NCI-H460 (cell line): ENCODE measurements at places on chromosomes 6 and 20. TPM values are rescaled to one million over a fixed set of nuclear protein-coding genes. Genes with fewer than 3 reads are reported as not detected.
A peak's percentile ranks its signal among the peaks of the same experiment; 100 is the strongest.

DNA sequence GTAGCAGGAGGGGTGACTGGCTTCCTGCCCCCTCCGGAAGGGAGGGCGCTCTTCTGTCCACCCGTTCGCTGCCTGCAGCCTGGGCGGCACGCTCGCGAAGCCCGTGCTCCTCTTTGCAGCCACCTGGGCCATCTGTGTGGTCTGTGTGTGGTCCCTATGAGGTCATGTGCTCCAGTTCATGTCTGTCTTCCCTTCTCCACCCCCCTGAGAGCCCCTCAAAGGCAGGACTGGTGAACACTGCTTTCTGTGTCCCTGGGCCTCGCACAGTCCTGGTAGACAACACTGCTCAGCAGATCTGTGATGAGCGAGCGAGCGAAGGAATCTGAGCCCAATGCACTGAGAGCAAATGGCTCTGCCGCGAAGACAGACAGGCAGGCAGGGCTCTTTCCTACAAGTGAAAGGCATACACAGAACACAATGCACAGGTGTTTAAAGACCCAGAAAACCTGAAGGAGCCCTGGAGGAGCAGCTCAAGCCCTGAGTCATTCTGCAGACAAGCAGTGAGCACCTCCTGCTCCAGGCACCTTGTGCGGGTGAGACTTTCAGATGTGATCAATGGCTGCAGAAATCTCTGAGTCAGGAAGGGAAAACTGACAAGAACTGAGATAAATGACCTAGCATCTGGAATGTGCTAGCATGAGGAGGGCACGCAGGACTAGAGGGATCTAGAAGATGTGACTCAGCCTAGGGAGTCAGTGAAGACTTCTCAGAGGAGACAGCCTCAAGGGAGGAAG, 27.1 kb downstream of the PPP1R3G start:
- DNase-seq, result no peak

GRCh38 chr6:139943391-139943790, 568.9 kb upstream of the CITED2 start:
- DNase-seq, result peak; percentile 24

DNA sequence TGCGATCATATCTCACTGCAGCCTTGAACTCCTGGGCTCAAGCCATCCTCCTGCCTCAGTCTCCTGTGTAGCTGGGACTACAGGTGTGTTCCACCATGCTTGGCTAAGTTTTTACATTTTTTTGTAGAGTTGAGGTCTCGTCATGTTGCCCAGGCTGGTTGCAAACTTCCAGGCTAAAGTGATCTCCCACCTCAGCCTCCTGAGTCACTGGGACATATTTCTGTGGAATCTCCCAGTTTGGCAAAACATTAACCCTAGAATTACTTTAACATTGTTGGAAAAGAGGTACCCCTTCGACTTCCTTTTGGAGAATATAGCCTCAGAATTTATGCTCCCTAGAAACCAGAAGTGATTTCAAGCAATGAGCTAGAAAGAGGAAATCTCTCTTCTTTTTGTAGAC, 57.2 kb downstream of the SHLD1 start:
- no peak for DNase-seq

- DNase-seq, result no peak
These were observed 186.8 kb downstream of the PRL start for GRCh38 chr6:22110061-22110460.

DNA sequence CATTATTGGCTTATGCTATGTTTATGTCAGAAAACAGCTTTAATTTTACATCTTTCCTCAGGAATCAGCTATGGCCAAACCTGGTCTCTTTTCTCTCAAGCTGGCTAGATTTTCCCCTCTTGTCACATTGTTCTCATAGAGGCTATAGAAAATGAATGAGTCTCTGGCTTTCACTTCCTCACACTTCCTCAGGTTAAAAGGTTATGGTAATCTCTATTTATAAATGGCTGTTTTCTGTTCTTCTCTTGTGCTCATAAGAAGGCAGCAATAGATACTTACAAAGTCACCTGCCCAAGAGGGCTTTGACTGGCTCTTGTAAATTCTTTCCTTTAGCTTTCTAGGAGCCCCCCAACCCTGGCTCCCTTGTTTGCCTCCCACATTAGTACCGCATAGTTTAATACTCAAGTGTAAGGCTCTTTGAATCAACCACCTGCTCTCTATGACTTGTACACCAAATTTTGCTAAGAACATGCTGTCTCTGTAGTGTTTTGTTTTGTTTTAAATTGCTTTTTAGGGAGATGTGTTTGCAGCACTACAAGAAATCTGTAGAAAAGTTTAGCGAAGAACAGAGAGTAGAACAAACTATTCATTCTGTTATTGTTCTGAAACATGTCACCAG, 897.4 kb upstream of the CITED2 start:
- no peak for DNase-seq

GRCh38 chr6:304833-305370, 12.6 kb downstream of the DUSP22 start:
- no peak for DNase-seq

DNA sequence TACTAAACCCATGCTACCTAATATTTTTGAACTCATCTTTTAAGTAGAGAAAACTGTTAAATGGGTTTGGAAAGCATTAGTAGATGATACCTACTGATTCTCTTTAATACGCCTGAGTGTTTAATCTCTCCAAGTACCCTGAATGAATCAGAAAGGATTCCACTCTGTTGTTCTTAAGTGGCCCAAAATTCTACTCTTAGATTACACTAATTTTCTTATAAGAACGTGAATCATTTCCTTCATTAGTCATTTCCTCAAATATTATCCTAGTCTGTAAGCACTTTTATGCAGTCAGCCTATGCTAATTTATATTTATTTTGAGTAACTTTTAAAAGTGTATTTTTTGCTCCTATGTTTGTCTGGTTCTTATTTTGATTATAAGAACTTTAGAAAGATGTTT, 380.0 kb downstream of the BTBD9 start:
- no peak for DNase-seq

- DNase-seq, result no peak
These were observed 209.8 kb downstream of the BMP7 start for GRCh38 chr20:57056651-57057050.

DNA sequence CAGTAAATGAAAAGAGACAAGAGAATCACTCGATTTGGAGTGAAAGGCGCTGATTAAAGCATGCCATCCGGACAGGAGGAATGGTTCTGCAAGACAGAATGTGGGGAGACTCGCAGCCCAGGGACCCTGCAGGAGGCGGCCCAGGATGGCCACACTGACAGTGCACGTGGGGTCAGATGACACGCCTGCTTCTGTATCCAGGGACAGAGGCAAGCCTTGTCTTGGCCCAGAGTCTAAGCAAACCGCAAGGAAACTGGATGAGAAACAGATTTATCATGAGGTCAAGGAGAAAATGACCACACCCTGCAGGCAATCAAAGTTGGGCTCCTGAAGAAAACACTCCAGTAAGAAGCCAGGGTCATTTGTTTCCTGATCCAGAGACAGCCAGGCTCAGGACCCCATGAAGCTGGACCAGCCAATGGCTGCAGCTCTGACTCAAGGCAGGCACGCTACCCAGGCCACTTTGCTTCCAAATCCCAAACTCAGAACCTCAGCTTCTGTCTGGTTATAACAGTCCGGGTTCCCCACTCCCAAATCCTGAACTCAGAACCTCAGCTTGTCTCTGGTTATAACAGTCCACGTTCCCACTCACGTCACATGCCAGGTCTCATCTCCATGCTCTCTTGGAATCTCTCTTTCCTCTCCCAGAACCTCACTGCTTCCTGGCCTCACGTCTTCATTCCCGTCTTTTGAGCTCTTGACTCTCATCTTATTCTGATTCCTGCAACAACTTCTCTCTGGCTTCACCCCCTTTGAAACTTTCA, 144.9 kb upstream of the THBS2 start:
- no peak for DNase-seq

DNA sequence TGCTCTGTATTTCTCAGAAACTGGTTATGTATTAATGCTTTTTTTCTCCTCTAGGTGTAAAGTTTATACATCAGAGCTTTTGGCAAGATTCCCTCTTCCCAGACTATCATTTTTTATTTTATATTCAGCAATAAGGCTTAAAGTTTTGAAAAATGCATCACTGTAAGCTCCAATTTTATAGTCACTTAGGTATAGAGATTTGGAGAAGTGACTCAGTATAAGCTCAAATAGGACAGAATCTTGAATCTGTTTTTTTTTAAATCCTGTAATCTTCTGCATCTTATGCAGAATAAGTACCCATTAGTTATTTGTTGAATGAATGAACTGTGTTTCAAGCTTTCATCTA, 1.0 kb downstream of the NCOA7 start:
- DNase-seq, result no peak

DNA sequence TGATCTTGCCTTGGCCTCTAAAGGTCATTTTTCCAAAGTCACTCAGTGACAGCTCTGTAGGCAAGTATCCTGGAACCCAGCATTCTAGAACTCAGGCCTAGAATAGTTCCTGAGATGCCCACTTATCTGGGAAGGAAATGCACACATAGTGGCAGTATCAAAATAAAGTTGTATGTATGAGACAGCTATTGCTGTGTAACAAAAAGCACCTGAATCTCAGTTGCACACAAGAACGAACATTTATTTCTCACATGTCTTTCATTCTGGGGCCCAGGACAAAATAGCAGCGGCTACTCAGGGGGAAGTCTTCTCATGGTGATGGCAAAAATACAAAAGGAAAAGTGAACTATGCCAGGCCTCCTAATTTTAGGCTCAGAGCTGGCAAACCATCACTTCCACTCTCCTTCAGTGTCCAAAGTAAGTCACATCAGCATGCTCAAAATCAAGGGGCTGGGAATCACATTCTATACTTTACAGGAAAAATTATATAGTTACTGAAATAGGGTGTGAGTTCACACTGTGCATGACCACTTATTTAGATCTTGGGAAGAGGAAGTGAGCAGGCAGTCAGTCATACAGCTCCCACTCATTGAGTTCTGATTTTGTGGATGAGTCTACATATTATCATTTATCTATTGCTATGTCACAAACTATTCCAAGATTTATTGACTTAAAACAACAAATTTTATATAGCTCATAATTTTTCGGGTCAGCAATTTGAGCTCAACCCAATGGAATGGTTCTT, 133.7 kb upstream of the RIN2 start:
- no peak for DNase-seq

- DNase-seq, result no peak
These were observed 222.2 kb upstream of the PRSS16 start for GRCh38 chr6:27025351-27025750.

GRCh38 chr6:167734662-167735083, 92.0 kb upstream of the AFDN start:
- DNase-seq, result no peak

DNA sequence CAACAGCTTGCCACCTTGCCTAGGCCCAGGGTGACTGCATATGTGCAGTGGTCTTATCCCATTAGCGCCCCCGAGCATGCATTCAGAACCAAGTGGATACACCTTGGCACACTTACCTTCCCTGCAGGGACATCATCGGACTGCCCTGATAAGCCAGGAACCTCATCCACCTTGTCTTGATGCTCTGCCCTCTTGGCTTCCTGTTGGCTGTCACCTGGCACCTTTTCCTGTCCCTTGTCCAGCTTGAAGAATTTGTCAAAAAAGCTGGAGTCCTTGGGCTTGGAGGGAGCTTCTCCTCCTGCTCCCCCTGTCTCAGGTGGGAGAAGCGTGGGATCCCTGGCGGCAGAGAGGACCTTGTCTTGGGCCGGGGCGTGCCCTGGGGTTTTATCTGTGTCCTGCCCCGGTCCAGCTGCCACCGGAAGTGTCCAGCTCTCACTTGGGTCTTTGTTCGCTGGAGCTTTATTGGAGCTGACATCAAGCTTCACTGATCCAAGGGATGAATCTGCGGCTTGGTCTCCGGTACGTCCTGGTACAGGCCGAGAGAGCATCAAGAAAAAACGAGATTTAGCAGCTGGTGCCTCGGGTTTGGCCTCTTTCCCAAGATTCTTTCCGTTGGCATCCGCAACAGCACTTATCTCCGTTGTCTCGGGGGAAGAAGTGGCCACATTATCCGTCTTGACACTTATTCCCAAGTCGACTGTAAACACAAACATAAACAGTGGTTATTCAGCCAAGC, 42.0 kb downstream of the BCAS1 start:
- no peak for DNase-seq

GRCh38 chr6:41475164-41475563, 71.0 kb upstream of the FOXP4 start:
- DNase-seq, result no peak

- DNase-seq, result peak; percentile 46
These were observed 116.3 kb upstream of the CHD6 start for GRCh38 chr20:41734506-41734945.

- no peak for DNase-seq
These were observed at the start of gene SLC32A1 for GRCh38 chr20:38723848-38724625. Gene SLC32A1 (plus strand): TSS chr20:38724486. CDS start chr20:38724725, 239 bp downstream.

DNA sequence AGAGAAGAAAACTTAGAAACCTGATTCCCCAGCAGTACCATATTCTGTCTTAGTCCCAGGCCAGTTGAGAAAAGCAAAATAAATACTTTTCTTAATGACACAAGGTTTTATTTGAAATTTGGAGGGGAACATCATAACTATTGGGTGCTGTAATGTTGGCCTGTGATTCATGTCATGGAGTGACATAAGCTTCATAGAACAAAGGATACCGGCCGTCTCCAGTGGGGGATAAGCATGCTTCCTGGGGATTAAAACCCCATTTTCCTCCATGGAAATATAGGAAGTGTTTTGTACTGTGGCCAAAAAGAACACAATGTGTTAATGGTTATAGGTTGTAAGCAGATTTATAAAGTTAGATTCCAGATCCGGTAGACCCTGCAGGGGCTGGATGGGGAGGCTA, 18.0 kb downstream of the MTHFD1L start:
- no peak for DNase-seq

DNA sequence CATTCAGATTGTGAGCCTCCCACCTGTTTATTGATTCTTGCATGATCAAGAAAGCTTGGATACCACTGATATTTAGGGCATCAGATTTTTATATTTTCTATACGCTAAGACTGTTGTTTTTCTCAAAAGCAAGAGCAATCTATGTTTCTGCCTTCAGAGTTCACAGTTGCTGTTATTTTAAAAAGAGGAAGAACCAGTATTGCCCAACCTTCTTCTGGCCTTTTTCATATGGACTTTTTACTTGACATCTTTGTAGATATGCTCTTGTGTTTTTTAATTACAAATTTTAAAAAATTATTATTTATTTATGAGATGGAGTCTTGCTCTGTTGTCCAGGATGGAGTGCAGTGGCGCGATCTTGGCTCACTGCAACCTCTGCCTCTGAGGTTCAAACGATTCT, 28.9 kb downstream of the SLC17A5 start:
- DNase-seq, result no peak

Gene EPHA7
- total RNA-seq, result 0.02 and 0.06 TPM in 2 replicates

Gene KCNK17
- total RNA-seq, result not detected in 2 replicates

Gene OGFR
- total RNA-seq, result 32.6 and 34.8 TPM in 2 replicates

Gene EGFL8
- total RNA-seq, result 3.7 and 6.0 TPM in 2 replicates

Gene OPRM1
- total RNA-seq, result not detected in 2 replicates

Gene SLC22A1
- total RNA-seq, result 0.20 TPM in 1 of 2 replicates, not detected in the other

Gene LZTS3
- 3.4 and 3.8 TPM in 2 replicates for total RNA-seq

Gene GLP1R
- not detected in 2 replicates for total RNA-seq

Gene GPLD1
- total RNA-seq, result 0.63 and 1.6 TPM in 2 replicates

Gene L3MBTL1
- 6.3 and 9.9 TPM in 2 replicates for total RNA-seq

Gene SOX12
- 11.0 and 11.1 TPM in 2 replicates for total RNA-seq

Gene ALDH8A1
- 0.20 TPM in 1 of 2 replicates, not detected in the other for total RNA-seq

Gene IL17F
- not detected in 2 replicates for total RNA-seq
